NCI-H460 (cell line): ENCODE measurements at places on chromosomes 5 and 9.
A peak's percentile ranks its signal among the peaks of the same experiment; 100 is the strongest.

DNA sequence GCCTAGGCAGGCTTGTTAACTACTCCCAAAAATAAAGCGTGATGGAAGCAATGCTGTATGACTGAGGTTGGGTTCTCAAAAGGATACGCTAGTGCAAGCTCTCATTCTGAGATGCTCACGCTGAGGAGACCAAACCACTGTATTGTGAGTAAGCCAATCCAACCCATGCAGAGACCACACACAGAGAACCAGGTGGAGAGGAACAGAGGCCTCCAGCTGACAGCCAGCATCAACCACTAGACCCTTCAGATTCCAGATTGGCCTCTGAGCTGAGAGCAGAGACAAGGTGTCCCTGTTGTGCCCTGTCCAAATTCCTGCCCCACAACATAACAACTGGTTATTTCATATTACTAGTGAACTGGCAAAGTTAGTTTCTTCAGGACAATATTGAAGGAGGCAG, 4.5 kb downstream of the TSTD2 start:
- no peak for DNase-seq

DNA sequence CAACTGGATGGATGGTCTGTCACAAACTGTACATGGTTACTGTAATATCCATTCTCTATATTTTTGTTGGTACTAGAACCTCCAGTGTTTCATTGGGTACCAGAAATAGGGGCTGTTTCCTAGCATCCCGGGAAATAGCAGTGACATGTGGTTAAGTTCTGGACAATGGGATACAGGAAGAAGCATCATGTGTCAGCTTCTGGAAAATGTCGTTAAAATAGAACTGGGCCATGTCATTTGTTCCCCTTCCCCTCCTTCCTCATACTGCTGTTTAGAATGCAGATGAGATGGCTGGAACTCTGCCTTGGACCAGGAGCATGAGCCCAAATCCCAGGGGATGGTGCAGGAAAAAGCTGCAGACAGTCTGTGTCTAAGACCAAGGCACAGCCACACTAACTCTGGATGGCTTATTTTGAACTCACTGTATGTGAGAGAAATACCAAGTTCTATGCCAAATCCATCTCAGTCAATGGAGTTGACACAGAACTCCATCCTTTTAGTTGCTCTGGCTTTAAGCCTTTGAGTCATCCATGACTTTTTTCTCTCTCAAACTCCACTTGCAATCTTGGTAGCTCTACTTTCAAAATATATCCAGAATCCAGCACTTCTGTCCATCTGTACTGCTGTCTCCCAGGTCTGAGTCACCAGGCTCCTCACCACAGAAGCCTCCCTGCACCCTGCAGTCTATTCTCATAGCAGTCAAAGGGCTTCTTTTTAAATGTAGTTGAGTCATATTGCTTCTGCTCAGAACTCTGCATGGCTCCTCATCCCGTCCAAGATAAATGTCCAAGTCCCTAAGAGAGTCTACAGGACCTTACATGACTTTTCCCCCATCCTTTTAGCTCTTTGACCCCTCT, 184.2 kb downstream of the NSG2 start:
- no peak for DNase-seq

DNA sequence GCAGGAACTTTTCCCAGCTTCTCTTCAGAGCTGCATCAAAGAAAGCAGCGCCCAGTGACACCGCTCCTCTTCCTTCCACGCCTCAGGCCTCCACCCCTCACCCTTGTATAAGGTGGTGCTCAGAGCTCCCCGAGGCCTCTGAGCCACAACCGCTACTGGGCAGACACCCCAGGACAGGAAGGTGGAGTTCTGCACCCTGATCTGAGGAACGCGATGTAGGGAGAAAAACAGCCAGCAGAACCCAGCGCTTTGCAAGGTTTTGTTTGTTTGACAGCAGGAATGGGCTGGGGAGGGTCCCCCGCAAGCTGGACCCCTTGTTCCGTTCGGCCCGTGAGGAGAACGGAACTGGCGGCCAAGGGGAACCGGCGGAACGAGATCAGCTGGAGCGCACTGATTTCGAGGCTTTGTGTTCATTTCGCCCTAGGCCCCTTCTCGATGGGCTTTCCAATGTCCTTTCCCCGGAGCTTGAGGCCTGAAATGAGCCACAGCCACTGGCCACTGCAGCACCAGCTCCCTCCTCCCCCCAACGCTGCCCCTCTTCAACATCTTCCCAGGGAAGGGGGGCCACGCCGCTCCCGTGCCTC, 4.1 kb downstream of the EDF1 start:
- no peak for DNase-seq

GRCh38 chr9:126299706-126300276, 26.8 kb upstream of the MVB12B start:
- DNase-seq: no peak

GRCh38 chr5:162377895-162378294, 310.3 kb downstream of the GABRG2 start:
- DNase-seq: no peak

DNA sequence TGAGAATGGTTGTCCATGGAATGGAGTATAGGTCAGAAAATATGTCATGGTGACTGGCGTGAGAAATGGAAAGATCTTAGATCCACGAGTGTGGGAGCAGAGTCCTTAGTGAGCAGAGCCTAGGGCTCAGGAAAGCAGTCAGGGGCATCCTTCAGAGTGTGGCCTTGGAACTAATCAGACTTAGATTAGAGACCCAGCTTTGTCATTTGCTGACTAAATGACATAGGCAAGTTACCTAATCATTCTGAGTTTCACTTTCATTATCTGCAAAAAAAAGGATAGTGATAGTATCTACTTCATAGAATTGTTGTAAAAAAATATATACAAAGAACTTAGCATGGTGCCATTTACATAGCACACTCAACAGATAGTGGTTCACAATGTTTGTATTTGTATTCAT, 24.3 kb upstream of the SLIT3 start:
- no peak for DNase-seq

GRCh38 chr5:81971111-81971711, 612 bp upstream of the ATG10 start:
- DNase-seq: peak; percentile 6

DNA sequence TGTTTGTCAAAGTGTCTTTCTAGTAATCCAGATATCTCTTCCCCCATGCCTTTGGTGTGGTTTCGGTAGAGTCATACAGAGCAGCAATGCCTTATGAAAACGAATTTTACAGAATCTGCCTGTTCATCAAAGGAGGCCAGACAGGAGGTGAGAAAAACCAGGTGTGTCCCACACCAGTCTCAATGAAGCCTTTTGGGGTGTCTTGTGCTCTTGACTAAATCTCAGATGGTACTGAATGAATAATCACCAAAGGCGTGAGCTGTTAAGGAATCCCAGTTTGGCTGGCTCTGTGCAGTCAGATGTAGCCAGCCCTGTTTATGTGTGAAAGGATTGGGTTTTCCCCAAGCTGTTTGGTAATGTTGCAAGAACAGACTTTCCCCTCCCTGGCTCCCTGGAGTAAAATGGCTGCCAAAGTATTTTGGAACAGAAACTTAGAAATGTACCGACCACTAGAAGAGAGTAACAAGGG, 70.8 kb upstream of the CDKN2B start:
- DNase-seq: no peak

- no peak for DNase-seq
Measured at GRCh38 chr5:137995077-137995748, 37.7 kb downstream of the FAM13B start.

DNA sequence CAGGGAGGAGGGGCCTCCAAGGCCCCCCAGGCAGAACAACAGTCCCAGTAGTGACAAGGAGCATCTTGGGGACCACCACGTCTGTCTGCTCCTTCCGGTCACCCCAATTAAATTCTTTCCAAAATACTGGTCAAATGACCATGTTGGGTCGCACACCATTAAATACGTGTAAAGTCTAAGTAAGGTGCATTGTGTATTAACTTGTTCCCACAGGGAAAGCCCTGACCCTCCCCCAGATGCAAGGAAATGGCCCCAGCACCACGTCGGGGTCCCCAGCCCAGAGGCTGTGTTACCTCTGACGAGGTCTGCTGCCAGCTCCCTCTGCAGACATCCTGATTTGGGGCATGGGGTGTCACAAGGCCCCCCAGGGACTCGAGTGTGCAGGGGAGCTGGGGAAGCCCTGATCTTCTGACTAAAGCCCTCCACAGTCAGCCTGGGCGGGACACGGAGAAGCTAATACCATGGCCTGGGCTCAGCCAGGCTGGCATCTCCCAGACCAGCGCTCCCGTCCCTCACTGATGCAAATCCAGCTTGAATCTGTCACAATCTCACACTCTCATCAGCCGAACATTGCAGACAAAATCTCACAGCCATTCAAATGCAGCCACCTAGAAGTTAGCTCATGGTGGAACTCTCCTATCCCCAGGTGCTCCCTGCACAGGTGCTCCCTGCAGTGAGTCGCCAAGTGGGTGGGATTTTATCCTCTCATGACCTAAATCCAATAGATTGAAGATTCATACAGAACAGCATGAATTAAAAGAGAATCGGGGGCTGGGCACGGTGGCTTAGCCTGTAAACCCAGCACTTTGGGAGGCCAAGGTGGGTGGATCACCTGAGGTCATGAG, 13.6 kb downstream of the TERT start:
- DNase-seq: no peak

GRCh38 chr5:26339576-26339975, 698.8 kb downstream of the CDH9 start:
- DNase-seq: no peak

DNA sequence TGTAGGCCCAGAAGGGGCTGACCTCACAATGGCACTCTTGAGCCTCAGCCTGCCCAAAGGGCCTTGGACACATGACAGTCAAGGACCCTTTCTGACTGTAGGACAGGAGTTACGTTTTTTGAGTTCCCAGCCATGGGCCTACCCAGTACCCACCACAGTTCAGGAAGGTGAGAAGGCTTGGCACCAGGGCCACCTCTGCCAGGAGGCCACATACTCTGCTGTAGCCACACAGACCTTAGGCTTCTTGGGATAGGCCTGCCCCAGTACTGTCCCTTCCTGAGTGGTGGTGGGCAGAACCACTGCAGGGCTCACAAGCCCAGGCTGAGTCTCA, 12.8 kb downstream of the PDLIM4 start:
- no peak for DNase-seq

GRCh38 chr9:117135501-117136098, 279.3 kb downstream of the ASTN2 start:
- DNase-seq: no peak

- DNase-seq: no peak
Measured at GRCh38 chr5:180371949-180372348, 18.8 kb upstream of the GFPT2 start.

DNA sequence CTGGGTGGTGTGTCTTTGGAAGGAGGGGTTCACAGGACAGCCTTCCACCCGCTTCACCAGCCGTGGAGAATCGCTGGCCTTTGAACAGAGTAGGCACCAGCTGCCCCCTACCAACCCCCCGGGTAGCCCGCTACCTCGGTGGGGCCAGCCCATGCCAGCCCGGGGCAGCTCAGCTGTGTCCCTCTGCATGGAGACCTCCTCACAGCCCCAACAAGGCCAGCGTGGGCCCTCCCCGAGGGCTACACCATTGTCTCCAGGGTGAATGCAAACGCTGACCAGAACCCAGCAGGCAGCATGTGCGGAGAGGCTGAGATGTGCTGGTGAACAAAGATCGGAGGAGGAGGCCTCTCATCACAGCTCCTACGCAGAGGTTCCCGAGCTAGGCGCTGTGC, 51.9 kb downstream of the LMX1B start:
- no peak for DNase-seq

- peak; percentile 37 for DNase-seq
Measured at GRCh38 chr5:6576861-6577501, 55.9 kb downstream of the NSUN2 start.

DNA sequence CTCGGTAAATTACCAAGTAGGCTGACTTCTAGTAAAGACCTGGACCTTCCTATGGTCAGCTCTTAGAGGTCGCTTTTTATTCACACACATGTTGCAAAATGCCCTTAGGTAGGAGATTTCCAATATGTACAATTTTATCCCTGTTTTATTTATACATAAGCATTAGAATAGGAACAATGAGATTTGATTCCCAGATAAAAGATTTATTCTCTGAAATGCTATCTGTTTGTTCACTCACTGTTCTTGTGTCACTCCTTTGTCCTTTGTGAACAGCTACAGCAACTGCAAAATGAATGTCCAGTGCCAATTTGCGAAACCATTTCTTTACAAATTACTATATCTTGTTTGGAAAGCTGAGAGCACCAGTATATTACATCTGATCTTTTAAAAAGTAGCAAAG, 991.5 kb upstream of the TYRP1 start:
- DNase-seq: no peak

GRCh38 chr5:39328731-39329130, 35.6 kb downstream of the C9 start:
- DNase-seq: no peak

- DNase-seq: no peak
Measured at GRCh38 chr9:69339620-69340019, 14.6 kb downstream of the ENTREP1 start.

GRCh38 chr5:125478599-125478998, 732.2 kb upstream of the ZNF608 start:
- DNase-seq: no peak

- no peak for DNase-seq
Measured at GRCh38 chr9:36725777-36726356, 153.2 kb downstream of the MELK start.

DNA sequence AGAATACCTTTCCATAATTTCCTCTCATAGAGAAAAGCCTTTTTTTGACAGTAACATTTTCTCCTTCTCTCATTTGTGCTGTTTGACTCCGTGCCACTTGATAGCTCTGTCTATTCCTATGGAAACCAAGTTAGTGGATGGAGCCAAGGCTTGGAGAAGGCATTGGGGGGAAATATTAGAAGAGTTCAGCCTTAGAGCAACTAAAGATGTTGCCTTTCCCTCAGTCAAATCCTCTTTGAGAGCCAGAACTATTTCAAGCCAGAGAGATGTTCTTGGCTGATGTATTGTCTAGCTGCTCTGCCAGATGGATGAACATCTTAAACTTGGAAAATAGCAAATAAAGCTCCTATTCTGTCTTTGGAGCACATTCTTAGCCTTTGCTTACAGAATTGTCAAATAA, 112.4 kb downstream of the INVS start:
- DNase-seq: no peak

DNA sequence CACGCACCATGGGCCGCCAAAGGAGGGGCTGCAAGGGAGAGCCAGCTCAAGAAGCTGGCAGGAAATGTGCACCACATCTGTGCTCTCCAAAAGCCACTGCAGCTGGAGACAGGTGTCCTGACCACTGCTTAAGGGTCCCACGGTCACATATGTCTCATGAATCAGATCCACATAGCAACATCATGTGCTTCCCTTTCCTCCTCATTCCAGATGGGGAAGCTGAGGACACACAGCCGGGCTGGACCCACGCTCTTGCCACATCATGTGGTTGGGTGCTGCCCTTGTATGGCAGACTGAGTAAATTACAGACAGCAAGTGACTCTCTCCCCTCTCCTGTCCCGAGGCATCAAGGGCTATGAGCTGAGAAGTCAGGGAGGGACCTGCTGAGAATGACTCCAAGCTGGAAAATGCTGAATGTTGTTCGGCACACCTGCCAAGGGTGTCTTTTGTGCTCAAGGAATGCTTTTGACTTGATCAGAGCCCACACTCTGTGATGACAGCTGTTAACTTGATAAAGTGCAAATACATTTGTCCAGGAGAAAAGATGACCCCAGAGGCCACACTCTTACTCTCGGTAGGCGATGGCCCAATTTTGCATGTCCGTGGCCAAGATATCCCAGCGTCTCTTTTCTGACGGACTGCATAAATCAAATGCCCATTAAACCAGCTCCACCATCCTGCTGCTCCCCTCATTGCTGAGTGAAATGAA, 58.2 kb downstream of the NSUN2 start:
- DNase-seq: no peak

GRCh38 chr9:87233899-87234455, 263.7 kb upstream of the DAPK1 start:
- no peak for DNase-seq
